ENCODE measurements at places on chromosomes 7 and 10. TPM values are rescaled to one million over a fixed set of nuclear protein-coding genes. Genes with fewer than 3 reads are reported as not detected.

DNA sequence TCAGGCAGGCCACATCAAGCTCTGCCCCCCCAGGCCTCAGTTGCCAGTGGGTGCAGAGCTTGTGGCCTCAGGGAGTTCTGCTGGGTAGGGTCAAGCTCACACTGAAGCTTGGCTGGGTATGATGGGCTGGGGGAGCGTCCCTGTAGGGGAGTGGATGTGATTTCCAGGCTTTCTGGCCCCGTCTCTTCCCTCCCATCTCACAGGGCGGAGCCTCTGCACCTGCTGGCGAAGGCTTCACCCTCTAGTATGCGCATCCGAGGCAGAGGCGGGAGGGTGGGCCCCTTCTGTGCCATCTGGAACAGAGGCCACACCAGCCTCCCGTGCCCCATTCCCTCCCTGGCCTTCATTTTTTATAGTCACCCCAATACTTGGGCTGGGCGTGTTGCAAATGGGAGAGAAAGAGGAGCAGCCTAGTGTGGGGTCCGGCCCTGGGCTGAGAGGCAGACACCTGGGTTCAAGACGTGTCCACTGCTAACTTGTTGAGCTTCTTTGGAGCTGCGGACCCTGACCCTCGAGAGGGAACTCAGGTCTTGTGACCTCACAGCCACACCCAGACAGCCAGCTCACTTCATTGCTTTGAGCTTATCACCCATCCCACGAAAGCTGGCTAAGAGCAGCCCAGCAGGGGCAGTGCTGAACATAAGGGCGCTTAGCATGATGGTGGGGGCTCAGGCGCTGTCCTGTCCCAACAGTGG, 2.3 kb downstream of the AQP1 start:
- H3K4me1 ChIP-seq, result peaks cover 16% of the 10 kb centered on the region
- H3K36me3 ChIP-seq, result no peaks in the 10 kb centered on the region
- H3K27me3 ChIP-seq, result no peaks in the 10 kb centered on the region
- no peak overlapping the region for H3K27ac ChIP-seq
- no peak for DNase-seq

DNA sequence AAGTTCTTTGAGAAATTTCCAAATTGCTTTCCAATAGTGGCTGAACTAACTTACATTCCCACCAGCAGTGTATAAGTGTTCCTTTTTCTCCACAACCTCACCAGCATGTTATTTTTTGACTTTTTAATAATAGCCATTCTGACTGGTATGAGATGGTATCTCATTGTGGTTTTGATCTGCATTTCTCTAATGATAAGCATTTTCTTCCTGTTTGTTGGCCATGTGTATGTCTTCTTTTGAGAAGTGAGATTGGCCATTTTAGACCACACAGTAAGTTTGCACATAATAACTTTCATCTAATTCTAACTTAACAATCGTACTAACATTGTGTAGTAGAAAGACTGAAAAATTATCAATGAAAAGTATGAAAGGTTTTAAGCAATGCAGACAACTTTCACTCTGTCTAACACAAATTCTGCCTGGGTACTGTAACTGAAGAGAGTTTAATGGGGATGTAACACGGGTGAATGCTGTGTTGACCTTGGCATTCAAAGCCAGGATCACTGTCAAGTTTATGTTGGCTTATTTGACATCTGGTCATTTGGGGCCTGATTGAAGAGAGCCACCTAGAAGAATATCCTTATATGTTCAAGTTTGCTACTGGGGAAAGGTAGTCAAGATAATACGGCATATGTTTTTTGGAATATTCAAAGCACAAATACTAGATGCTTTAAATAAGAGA, 50.4 kb downstream of the FAM171A1 start:
- H3K36me3 ChIP-seq, result 0 out of 2 replicates have a peak, but pooled peaks cover 3% of the 10 kb centered on the region
- peaks cover 31% of the 10 kb centered on the region for H3K4me1 ChIP-seq
- peak overlapping the region; percentile 40 for H3K27ac ChIP-seq
- H3K4me3 ChIP-seq, result no peak overlapping the region
- no peak for DNase-seq
- no peaks in the 10 kb centered on the region for H3K27me3 ChIP-seq

DNA sequence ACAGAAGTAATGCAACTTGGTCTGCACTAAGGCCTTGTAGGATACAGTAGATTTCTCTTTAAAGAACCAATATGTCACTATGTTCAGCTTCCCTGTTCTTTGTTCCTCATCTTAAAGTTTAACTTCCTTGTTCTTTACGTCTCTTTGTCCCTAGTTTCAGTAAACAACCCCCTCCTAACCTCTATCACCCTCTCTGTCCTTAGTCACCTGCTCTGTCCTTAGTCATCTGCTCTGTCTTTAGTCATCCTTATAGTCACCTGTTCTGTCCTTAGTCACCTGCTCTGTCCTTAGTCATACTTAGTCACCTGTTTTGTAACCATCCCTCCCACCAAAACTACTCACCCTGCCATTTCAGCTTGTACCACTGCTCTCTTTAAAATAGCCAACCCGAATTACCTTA, 144.6 kb upstream of the TMEM106B start:
- no peaks in the 10 kb centered on the region for H3K36me3 ChIP-seq
- no peak overlapping the region for H3K27ac ChIP-seq
- H3K4me3 ChIP-seq, result no peak overlapping the region
- H3K4me1 ChIP-seq, result peaks cover 26% of the 10 kb centered on the region

GRCh38 chr7:18180685-18181084, 153.0 kb upstream of the PRPS1L1 start:
- H3K27ac ChIP-seq, result no peak overlapping the region
- no peak for DNase-seq
- no peaks in the 10 kb centered on the region for H3K27me3 ChIP-seq
- no peaks in the 10 kb centered on the region for H3K36me3 ChIP-seq

Gene HTR5A
- not detected for total RNA-seq

Data from WTC11 (cell line).